Activated effector memory CD4-positive, alpha-beta T cell treated with Interleukin-2 at 50 U/mL for 16 hours (primary cell): ENCODE measurements at places on chromosomes 2 and 18.

DNA sequence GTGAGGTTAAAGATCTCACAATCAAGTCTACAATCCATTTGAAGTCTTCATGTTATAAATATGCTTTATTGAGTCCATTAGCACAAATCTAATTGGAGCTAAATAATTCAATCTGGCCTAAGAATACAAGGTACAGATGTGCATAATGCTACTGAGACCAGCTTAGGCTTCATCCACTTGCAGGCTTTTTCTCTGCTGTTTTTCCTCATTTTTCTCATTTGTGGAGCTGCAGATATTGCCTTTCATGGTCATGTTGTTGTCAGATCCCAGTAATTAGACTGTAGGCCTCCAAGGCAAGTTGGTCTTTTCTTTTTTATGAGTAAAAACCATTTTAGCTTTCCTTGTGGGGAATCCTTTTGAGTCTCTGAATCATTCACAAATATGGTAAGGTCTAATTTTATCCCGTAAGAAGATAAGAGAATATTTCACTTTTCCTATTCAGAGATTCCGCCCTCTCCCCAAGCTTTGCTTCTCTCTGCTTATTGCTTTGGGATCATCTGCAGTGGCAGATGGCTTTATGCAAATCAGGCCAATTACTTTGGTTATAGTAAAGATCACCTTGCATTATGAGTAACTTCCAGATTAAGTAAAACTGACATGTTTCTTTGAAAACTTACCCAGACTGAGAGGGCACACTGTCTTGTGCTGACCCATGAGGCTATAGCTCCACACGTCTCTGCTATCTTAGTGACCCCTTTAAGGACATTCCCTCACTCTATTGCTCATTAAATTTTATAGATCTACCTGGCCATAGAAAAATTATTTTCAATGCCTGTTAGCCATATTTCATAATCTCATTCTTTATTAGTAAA is 80.9 kb downstream of the MGAT5 start:
- DNase-seq = no peak

GRCh38 chr2:1945819-1946218 is 201.5 kb upstream of the PXDN start:
- no peak for DNase-seq

GRCh38 chr2:19607931-19608771 is 249.7 kb upstream of the OSR1 start:
- DNase-seq = no peak

DNA sequence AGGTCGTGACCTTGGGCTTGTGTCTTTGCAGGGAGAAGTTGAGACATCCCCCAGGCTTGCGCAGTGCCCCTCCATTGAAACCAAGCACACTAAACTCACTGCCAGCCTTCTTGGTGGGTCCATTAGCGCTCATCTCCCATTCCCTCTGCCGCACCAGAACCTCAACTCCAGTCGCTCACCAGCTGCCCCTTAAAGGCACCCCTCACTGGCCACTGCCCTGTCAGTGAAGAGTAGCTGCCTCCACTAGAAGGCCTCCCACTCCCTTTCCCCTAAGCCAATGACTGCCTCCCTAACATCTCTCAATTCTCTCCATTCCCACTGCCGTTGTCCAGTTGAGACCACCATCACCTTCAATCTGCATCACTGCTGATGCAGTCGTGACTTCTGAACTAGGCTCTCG is 114.8 kb upstream of the EPC2 start:
- no peak for DNase-seq

DNA sequence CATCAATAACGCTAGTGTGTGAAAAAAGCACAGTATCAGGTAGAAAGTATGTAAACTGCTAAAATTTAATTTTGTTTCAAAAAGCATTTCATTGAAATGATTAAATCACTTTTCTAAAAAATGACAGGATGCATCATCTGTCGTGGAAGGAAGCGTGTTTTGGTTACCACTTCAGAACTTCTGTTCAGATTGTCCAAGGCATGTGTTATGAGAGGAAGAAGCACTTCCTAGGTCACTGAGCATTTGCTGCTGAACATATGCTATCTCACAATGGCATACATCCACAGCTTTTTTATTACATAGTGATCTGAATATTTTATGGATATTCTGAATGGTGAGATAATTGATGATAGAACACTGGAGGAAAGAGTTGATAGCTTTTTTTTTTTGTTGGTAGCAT is 737.5 kb downstream of the SATB2 start:
- no peak for DNase-seq

GRCh38 chr2:163800951-163801381 is 65.2 kb upstream of the FIGN start:
- no peak for DNase-seq

- no peak for DNase-seq
Observed at GRCh38 chr18:74589021-74589420, 8.6 kb upstream of the ZNF407 start.

- no peak for DNase-seq
Observed at GRCh38 chr2:134220344-134220974, 33.4 kb upstream of the MGAT5 start.

DNA sequence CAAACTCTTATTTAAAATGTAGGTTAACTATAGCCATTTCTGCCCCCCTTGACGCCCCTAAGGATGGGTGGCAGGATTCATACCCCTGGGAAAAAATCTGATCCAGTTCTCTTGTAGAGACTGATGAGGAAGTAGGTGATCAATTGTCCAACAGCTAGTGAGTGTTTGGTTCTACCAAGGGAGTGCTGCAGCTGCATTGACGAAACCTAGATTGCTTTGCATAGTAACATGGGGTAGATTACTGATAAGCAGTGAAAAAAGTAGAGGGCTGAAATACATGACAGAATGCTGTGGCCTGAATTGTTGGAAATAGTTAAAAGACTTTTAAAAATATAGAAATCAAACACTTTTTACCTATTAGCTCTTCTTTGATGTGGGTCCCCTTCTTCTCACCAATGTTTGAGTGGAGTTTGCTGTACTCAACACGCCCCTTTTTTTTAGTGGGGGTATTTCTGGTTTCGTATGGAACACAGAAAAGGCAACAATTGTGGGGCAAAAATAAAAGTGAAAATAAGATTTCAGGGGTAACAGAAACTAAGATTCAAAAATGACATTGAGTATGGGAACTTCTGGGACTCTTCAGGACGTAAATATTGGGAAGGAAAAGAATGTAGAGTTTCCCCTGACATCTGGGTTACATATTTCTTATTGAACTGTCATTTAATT is 66.2 kb downstream of the MAIP1 start:
- no peak for DNase-seq
